Renal cortical epithelial cell (primary cell): ENCODE measurements at places on chromosomes 5 and 9.

DNA sequence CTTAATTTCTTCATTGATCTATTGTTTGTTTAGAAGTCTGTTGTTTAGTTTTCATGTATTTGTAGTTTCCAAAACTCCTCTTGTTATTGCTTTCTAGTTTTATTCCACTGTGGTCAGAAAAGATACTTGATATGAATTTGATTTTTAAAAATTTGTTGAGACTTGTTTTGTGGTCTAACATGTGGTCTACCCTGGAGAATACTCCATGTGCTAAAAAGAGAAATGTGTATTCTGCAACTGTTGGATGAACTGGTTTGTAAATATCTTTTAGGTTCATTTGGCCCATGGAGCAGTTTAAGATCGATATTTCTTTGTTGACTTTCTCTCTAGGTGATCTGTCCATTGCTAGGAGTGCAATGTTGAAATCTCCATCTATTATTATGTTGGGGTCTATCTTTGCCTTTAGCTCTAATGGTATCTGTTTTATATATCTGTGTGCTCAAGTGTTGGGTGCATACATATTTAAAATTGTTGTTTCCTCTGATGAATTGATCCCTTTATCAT, 150.6 kb upstream of the ATP10B start:
- DNase-seq: no peak

- DNase-seq: no peak
Observed at GRCh38 chr9:8757881-8758280, 958.3 kb upstream of the DMAC1 start.

DNA sequence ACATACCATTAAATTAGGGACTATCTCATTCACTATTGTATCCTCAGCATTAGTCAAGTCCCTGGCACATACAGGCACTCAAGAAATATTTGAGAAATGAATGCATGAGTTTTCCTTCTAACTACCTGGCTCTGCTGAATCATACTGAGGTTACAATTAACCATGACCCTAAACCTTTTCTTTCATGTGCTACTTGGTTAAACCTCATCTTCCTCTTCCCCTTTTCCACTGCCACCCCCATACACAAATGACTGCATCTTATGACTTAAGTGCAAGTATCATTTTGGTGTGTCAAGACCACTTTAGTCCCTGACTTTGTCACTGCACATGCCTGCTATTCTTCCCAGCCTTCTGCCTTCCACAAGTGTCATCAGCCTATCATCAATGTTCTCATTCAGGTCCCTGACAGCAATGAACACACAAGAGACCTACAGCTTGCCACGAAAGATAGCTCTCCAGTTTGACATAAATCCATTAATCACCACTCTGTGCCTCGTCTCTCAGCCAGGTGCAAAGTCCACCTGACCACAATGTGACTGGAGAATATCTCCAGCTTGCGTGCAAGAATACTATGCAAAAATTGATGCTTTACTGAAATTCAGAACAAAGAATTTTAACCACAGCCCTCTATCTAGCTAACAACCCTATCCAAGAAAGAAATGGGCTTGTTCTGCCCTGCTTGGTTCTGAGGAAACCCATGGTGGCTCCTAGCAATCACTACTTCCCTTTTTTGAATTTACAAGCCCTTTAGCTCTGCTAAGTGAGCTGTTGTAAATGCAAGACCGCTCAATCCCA, 74.5 kb downstream of the MAPKAP1 start:
- DNase-seq: peak; percentile 85

DNA sequence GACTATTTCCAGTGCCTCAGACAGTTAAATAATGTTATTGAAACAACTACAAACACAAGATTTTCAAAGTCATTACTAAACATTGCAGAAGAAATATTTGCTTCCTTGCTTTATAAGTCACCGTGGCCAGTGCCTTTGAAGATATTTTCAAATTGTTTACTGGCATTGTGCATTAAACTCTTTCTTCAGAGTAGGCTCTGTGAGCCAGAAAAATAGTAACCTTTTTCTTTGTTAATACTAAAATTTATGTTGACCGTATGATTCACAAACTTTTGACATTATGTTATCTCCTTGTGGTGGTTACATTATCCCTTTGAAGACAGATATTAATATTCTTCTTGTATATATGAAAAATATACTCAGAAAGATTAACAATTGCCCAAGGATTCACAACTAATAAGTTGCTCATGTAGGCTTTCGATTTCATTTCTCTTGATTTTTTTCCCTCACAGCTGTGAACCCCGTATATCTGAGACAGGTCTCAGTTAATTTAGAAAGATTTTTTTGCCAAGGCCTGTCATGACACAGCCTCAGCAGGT, 140.1 kb downstream of the NR3C1 start:
- DNase-seq: no peak

- peak; percentile 26 for DNase-seq
Observed at GRCh38 chr9:131995382-131995781, 84.3 kb downstream of the MED27 start.
